ENCODE measurements at places on chromosomes 12 and 14.

GRCh38 chr12:32501835-32502333 is 102.5 kb downstream of the FGD4 start:
- no peak for DNase-seq

DNA sequence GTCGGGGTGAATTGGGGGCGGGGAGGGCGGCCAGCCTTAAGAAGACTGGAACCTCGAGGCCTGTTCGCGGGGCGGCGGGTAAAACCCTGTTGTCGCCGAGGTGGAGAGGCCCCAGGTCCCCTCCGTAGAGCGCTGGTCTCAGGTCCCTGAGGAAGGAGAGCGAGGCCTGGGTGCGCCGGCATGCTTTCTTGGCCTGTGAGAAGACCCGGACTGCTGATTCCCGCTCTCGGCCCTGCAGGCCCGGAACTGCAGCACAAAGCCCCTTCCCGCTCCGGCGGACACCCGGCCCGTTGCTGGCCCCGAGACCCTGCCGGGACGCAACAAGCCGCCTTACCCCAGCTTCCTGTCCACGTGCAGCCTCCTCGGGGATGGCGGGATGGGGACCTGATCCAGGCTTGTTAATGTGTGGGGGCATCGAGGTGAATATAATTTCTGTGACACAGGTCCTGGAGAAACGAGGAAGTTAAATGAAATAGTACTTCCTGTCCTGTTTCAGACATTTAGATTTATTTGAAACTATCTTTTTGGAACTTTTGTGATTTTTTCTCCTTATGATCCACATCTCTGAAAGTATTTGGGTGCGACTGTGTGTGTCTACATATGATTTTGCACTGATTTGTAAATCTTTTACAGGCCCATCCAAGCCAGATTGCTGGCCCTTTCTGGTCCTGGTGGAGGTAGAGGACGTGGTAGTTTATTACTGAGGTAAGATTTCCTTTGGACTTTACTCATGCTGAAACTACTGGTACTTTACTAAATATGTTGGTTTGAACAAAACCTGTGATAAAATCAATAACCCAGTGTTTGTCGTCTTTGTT is 600 bp downstream of the PNN start:
- DNase-seq: no peak

GRCh38 chr12:75690296-75690955 is 179.0 kb upstream of the KRR1 start:
- DNase-seq: no peak

DNA sequence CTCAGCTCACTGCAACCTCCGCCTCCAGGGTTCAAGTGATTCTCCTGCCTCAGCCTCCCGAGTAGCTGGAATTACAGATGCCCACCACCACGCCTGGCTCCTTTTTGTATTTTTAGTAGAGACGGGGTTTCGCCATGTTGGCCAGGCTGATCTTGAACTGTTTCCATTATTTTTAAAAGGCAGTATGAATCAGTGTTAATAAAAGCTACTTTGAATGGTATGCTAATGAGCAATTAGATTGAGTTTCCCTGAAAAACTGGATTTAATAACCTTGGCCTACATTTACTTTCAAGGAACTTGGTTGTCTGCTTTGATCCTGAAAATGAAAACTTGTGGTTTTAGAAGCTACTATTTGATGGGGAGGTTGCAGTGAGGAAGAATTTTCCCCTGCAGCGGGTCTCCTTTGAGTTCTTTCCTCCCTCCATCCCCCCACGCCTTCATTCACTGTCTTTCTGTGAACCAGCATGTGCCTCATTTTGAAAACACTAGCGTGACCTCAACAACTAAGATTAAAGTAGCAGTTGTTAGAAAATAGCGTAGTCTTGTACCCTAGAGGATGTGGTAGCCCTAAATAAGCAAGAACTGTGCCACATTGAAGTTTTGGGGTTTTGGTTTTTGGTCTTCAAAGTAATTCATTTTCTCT is 17.8 kb upstream of the RPS6KA5 start:
- DNase-seq: peak; percentile 79

DNA sequence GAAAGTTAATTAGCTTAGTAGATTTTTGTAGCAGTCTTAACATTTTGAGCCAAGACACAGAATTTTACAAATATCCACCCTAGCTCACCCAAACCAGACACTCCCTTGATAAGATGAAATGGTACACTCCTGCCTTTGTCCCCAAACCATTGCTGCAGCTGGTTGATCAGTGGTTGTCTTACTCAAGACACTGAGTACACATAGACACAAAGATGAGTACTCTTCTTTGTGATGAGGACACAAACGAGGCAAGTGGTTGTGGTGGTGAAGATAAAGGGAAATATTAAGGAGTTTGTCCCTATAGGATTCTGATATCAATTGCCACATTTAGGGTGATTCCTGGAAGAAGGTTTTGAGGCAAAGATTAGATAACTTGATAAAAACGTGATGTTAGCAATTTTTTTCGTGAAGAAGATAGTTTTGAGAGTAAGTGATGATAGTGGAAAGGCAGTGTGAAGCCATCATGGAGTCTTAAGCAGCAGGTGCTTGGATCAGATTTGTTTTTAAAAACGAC is 21.4 kb upstream of the ATP2B1 start:
- no peak for DNase-seq

DNA sequence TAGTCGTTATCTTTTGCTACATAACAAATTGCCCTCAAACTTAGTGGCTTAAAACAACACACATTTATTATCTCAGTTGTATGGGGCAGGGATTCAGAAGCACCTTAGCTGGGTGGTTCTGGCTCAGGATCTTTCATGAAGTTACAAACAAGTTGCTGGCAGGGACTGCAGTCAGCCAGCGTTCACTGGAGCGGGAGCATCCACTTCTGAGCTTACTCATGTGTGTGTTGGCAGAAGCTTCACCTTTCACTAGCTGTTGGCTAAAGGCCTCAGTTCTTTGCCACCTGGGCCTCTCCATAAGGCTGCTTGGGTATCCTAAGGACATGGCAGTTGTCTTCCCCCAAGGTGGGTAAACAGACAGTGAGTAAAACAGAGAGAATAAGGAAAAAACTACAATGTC is 365.7 kb downstream of the RPS29 start:
- DNase-seq: no peak

DNA sequence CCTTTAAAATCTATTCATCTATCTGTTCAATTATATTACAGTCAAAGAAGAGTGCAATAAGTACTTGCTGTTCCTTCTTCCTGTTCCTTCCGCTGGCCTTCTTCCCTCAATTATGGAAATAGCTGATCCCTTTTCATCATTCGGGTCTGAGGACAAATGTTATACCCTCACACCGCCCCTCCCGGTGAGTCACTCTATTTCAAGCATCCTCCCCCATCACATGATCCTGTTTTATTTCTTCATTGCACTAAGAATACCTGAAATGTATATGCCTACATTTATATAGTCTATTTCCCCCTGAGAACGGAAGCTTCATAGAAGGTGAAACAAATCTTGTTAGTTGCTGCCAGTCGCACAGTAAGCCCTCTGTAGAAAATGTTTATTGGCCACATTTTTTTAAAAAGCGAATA is 2.5 kb downstream of the SLC38A1 start:
- no peak for DNase-seq

DNA sequence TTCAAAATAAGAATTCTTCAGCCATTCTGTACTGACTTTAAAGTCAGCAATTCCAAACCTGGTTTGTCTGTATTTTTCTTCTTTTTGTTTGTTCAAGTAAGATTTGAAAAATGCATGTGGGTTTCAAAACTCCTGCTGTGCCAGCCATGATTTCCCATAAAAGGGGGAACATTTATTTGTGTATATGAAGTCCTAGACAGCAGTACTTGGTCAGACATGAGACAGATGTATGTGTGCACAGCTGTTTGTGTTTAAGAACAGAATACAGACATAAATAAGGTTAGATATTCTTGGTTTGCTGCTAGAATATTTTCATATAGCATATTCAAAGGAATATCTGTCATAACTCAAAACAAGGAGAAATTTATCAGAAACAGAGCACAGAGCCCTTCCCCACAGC is 236.0 kb downstream of the ADAMTS20 start:
- no peak for DNase-seq

- no peak for DNase-seq
Measured at GRCh38 chr12:110577864-110578693, 5.0 kb downstream of the PPTC7 start.

DNA sequence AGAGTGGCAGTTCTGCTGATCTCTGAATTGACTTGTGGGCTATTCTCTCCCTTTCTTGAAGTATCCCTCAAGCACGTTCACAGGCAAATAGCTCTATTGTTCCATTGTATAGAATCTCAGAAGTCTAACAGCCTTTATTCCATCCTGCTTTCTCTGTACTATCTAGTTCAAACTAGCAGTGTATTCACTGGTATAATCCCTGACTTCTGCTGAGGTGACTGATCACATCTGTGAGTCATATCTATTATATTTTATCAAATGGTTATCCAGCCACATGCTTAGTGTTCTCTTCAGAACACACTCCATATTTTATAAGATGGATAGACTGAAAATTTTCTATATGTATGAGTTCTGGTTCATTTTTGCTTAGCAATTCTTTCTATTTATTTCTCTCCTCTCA is 866.1 kb downstream of the C12orf50 start:
- no peak for DNase-seq

DNA sequence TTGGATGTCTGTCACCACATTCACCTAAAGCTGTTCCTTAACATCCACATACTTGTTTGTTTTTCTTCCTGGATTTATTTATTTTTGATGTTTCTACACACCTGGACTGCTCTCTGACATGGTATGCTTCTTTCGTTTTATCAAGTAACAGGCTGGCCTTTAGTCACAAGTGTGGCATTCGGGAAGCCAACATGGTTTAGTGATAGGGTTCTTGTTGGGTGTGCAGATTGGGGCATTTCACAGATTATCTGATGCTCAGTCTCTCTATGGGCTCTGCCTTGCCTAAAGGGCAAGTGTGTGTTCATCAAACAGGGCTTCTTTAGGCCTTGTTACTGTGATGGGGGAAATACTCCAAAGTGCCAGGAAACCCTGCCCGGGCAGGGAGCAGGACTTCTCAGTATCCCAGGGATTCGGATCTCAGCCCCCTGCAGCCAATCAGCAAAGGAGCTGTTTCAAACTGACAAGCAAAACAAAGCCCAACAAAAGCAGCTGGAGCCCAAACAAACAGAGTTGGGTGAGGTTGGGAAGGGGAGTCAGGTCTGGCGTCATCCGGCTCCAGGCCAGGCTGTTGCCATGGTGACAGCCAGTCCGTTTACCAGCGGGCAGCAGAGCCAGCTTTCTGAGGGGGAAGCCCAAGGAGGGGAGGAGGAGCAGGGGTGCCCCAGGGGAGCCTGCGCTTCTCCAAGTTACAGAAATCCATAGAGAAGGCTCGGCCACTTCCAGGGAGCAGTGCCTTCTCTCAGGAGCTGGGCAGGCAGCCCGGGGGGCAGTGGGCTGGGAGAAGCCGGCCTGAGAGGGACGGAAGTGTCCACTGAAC is 31.9 kb downstream of the FOS start:
- DNase-seq: no peak

GRCh38 chr14:83120187-83120586 is 1586.5 kb upstream of the SEL1L start:
- no peak for DNase-seq

GRCh38 chr14:56339855-56340701 is 221.9 kb downstream of the PELI2 start:
- peak; percentile 30 for DNase-seq

DNA sequence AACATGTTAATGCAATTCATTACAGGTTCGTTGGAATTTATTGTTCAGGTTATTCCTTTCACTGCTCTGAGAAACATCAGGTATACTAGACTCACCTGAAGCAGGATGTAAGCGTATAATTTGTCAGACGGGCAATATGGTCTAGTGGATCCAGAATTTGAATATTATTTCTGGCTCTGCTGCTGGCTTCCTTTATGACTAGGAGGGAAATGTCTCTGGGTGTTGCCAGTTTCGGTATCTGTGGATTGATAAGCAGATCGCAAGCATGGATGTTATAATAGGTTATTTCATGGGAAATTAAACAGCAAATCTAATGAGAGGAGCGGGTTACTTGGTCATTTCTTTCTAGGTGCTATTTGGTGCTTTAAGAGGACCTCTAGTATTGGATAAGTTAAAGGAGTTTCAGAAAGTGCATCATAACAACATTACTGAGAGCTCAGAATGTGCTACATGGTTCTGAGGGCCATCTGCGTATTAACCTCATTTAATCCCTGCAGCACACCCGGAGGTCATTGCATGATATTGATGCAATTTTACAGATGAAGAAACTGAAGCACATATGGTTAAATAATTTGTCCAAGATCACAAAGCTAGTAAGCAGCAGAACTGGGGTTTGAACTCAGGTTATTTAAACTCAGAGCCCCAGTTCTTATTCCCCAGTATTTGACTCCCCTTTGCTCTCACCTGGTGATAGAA is 47.3 kb upstream of the BCAT1 start:
- DNase-seq: no peak

DNA sequence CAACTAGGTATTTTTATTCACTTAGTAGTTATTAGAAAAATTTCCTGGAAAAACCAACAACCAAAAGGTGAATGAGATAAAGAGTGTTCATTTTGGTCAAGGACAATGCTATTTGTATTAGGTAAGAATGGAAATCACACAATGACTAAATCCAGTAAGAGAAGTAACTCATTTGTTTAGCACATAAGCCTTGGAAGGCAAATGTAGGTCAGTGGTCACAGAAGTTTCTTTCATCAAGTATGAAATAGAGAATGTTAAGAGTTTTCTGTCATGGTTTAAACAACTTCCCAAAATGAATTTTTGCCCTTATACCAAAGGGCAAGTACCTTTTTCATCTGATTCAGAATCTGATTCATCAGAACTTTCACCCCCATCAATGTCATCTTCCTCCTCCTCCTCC is 101.7 kb downstream of the KIF21A start:
- DNase-seq: no peak

DNA sequence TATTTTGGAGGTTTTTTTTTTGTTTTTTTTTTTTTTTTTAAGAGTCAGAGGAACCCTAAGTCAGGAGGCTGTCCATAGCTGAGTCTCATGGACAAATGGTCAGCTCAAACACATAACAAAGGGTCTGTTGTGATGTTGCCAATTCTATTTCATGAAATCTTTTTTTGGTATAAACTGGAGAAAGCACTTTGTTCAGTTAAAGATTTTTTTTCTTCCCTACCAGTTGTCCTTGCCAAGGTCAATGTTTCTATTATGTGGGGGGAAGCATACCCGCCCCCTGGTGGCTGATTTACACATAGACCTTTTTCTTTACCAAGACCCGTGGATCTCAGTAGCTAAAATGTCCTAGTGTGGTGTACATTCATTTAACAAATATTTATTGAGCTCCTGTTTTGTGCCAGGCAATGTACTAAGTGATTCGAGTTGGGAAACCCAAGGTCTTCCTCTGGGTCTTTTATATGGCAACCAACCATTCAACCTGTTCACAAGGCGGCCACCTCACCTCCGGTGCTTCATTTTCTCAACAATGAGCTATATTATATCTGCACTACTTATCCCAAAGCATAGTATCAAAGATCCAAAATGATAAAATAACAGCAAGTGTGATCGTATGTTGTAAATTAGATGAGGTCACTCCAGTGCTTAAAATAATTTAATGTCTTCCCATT is 214.5 kb downstream of the PAH start:
- no peak for DNase-seq

DNA sequence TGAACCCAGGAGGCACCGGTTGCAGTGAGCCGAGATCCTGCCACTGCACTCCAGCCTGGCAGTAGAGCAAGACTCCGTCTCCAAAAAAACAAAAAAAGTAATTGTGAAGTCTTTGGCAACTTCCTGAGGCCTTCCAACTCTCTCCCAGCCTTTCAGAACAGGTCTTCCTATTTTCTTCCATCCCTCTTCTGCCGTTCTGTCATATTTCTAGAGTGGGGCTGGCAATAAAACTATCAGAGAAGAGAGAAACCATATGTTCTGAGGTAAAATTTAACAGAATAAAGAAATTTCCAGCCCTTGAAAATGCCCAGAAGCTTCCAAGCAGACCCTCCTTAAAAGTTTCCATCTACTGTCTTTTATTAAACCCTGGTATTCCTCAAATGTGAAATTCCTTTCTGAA is 100.4 kb downstream of the HMGA2 start:
- no peak for DNase-seq

Data from CD4-positive, alpha-beta memory T cell (primary cell).